Cardiac muscle cell (in vitro differentiated cells and primary cell): ENCODE measurements at places on chromosomes 1 and 21. TPM values are rescaled to one million over a fixed set of nuclear protein-coding genes. Genes with fewer than 3 reads are reported as not detected.

LDLRAD2 gene
- total RNA-seq, result 0.28 and 0.77 TPM in 2 replicates

GRCh38 chr1:166902279-166902678 is 26.2 kb upstream of the TADA1 start:
- H3K27me3 ChIP-seq, result no peaks in the 10 kb centered on the region
- no peak overlapping the region for H3K27ac ChIP-seq
- no peaks in the 10 kb centered on the region for H3K36me3 ChIP-seq

SERINC2 gene
- 6.7 and 8.1 TPM in 2 replicates for total RNA-seq

KRTAP6-2 gene
- total RNA-seq, result not detected in 2 replicates

RNF223 gene
- 0.33 and 1.7 TPM in 2 replicates for total RNA-seq
